ENCODE measurements at places on chromosomes 5 and 9.

GRCh38 chr5:166768536-166768935 is 1522.9 kb upstream of the WWC1 start:
- DNase-seq, result no peak

GRCh38 chr9:127347831-127348776 is 48.9 kb upstream of the SLC2A8 start:
- peak; percentile 53 for DNase-seq

DNA sequence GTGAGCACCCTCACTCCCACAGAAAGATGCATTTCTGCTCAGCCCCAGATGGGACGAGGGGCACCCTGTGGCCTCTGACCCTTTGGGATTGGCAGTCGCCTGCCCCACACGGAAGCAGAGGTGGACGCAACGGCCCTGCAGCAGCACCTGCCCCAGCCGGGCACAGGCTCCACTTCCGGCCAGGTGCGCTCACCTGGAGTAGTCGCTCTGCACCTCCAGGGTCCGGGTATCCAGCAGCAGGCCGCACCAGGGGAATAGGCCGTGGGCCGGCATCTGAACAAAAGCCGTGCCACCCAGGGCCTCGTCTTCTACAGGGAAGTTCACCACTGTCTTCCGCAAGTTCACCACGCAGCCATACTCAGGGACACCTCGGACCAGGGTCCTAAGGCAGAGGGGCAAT is 30.7 kb downstream of the TERT start:
- no peak for DNase-seq

- DNase-seq, result no peak
These were observed 2.3 kb upstream of the CD274 start for GRCh38 chr9:5448016-5448415.

GRCh38 chr5:158344376-158344775 is 485.4 kb upstream of the CLINT1 start:
- no peak for DNase-seq

DNA sequence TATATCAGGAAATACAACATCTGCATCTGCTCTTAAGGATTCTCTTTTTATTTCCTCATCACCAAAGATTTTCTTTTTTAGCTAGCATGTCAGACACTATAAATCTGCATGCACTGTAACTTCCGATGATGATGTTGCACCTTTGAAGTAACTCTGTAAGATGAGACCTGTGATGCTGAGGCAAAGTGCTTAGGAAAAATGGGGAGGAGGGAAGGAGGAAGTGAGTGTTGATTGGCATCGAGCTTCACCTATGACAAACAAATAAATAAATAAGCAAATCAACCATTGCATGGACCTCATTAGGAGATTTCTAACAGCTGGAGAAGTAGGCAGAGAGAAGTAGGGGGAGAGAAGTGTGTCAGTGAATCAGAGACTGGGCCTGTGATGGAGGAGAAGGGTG is 52.6 kb downstream of the ENC1 start:
- peak; percentile 18 for DNase-seq

DNA sequence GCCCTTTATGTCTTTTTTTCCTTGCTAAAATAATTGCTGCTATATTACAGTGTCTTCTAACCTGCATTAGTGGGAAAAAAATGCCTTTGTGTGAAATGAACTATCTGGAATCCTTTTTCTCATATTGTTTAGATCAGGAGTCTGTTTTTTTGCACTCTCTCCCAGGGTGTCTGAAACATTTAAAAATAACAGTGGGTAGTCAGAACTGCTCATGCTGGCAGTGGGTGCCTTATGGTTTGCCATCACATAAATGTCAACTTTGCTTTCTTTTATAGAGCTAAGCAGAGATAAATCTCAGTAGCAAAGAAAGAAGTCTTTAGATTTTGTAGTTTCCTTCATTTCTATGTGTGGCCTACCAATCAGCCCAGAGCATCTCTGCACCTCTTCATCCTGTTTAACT is 347.8 kb upstream of the RGMB start:
- no peak for DNase-seq

DNA sequence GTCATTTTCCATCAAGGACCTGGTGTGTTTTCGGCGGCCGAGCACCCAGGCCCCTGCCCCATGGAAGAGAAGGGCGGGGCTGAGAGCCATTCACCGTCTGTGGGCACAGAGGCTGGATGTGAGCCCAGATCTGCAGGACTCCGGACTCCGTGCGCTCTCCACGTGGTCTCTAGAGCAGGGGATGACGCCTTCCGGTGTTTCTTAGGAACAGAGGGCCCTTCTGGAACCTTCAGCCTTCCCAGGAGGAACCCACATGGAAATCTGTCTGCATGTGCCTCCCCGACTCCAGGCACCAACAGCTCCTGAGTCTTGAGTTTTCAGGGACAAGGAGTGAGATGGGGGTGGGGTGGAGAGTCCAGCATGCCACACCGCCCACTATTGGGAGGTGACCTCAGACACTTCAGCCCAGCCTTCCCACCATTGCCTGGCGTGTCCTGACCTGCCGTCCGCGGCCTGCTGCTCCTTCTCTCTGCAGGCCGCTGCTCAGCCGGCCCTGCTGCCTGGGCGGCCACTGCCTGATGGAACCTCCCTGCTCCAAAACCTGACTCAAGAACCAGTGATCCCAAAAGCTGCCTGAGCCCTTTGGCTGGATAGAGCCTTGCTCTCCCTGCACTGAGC is 2.4 kb upstream of the RXRA start:
- peak; percentile 32 for DNase-seq

DNA sequence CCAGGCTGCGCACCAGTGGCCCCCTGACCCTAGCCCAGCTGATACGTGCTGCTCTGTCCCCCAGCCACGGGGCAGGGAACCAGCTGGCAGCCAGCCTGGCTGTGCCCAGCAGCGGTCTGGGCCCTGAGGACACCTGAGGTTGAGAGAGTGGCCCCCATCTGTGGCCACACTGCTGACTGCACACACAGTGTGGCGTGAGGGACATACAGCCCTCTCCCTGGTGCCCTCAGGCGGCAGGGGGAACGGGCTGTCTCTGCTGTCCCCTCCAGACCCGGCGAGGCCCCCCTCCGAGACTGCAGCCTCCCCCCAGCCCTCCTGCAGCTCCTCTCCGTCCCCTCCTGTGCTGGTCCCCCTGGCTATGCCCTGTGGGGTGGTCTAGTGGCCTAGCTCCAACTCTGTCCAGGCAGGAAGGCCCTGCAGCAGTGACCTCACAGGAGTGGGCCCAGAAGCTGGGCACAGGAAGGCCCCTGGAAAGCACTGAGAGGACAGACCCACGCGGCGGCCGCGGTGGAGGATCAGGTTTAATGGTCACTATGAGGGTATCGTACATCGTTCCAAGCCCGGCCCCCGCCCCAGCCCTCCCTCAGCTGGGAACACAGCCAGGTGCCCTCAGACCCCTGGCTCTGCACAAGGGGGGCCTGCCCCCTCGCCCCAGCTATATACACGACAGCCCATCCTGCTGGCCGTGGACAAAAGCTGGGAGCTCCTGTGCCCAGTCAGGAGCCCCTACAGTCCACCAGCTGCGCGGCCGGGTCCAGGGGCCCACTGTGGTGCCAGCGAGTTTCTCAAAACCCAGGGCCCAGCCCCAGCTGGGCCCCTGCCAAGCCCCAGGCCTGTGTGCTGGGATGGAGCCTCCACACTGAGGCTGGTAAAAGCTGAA is 6.8 kb upstream of the ENTPD8 start:
- no peak for DNase-seq

GRCh38 chr9:11319538-11319937 is 706.7 kb upstream of the PTPRD start:
- DNase-seq, result peak; percentile 79

DNA sequence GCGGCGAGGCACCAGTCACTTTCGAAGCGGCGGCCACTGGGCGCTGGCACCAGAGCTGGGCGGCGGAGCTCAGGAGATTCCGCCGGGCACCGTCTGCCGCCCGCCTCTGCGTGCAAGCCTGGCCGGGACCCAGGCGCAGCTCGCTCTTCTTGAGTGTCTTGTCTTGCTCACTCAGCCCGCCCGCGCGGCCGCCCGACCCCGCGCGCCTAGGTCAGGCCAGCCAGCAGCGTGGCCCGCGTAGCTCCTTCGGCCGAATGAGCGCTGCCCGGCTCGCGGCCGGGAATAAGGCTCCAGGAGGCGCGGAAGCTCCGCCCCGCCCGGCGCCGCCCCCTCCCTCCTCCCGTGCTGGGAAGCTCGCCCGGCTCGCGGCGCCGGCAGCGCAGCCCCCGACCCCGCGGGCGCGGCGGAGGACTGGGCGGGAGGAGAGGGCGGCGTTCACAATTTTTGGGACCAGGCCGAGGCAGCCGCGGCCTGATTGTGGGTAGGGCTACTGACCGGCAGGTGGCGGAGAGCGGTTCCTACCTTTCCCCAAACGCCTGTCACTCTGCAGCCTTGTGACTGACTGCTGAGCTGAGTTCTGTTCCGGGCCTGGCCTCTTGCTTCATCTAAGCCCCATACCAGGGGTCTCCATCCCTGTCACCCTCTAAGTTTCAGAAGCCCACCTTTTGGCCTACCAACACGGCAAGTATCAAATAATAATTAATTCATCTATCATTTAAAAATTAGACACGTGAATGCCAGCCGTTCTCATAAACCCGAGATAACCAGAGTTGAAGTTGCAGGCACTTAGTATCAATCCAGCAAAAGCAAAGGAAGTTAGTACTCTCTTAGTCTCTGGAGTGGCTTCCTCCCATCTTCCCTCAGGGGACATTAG is at the start of gene HBEGF:
Gene HBEGF, minus strand, starts transcription at position 256 of the 874 bp plus-strand sequence. CDS start 275 bp downstream, outside the sequence.
- DNase-seq, result peak; percentile 91

GRCh38 chr5:172666251-172666650 is 25.2 kb downstream of the NEURL1B start:
- no peak for DNase-seq

DNA sequence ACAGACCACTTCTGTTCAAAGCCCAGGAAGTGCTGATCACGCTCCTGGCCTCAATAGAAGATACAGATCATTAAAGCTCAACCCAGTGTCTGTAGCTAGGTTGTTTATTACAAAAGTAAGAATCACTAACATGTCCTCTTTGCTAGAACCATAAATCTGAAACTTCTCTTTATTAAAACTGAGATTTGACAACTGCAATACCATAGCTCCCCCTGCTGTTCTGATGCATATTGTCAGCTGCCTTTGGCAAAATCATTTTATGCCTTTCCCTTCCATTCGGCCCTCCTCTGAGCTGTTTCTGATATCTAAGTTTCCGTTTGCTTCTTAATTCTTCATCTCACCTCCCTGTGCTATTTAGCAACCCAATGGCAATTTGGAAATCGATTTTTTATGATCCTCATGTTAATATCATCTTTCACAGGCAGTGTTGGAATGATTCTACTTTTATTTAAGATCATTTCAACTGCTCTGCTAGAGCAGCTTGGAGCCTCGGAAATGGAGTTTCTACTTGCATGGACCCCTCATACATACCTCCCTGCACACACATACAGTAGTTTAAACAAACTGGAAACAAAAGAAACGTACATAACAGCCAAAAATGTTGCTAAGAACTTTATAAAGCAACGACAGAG is 998.8 kb downstream of the MAT2B start:
- DNase-seq, result peak; percentile 83

DNA sequence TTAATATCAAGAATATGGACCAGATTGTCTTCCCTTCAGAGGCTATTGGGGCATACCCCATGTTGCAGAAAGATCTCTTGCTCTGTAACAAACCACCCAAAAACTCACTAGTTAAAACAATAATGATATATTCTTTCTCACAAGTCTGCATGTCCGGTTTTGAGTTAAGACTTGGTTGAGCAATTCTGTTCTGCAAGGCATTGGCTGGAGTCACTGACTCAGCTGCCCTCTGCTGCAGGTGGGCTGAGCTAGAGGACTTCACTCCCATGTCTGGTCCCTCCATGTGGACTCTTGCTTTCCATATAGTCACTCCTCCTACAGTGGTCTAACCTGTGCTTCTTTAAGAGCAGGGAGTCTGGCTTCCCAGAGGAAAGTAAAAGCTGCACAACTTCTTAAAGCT is 73.4 kb downstream of the ESM1 start:
- DNase-seq, result no peak

DNA sequence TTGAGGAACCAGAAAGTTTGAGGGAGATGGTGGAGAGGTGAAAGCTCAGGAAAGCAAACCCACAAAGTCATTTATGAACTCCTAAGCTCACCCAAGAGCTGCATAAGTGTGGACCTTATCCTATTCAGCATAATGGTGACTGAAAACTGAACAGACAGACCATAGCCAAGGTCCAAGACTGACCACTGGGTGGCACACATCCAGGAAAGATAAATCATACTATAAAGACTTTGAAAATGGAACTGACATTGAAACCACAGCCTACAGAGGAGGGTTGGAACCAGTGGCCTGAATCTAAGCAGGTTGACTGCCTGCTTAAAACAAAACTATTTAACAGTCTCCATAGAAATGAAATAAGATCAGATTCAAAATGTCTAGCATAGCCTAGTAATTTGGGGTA is 121.0 kb upstream of the RGS7BP start:
- DNase-seq, result peak; percentile 72

DNA sequence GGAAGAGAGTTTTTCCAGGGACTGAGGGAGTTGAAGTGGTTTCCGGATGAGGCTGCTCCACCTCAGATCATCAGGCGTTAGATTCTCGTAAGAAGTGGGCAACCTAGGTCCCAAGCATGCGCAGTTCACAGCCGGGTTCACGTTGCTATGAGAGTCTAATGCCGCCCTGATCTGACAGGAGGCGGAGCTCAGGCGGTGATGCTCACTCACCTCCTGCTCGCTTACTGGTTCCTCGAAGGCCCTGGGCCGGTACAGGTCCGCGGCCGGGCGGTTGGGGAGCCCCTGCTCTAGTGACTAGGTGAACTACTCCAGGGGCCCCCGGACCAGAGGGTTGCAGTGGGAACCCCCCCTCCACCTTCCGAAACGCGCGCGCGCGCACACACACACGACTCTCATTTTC is 997 bp upstream of the RNF130 start:
- DNase-seq, result no peak

GRCh38 chr9:86315078-86315477 is 32.7 kb upstream of the ISCA1 start:
- DNase-seq, result no peak

GRCh38 chr5:3325201-3325971 is 270.2 kb upstream of the IRX1 start:
- DNase-seq, result no peak

GRCh38 chr5:3607541-3608181 is 12.0 kb downstream of the IRX1 start:
- DNase-seq, result no peak

DNA sequence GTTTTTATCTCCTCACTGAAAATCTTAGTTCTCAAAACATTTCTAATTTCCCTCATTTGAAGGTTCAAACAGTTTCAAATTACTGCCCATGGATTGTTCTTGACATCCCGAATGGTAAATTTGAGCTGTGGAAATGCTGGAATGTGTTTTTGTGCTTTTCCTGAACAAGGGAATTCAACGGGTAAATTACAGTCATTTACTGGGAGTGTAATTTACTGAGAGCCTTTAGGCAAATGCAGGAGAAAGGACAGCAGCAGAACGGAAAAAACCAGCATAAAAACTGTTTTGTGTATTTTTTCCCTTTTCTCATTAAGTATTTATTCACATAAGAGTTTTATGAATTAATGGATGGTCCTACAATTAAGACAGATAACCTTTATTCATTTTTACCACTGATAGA is 139.2 kb downstream of the PBX3 start:
- peak; percentile 81 for DNase-seq

- DNase-seq, result peak; percentile 90
These were observed 278.4 kb downstream of the NSG2 start for GRCh38 chr5:174323878-174324281.

DNA sequence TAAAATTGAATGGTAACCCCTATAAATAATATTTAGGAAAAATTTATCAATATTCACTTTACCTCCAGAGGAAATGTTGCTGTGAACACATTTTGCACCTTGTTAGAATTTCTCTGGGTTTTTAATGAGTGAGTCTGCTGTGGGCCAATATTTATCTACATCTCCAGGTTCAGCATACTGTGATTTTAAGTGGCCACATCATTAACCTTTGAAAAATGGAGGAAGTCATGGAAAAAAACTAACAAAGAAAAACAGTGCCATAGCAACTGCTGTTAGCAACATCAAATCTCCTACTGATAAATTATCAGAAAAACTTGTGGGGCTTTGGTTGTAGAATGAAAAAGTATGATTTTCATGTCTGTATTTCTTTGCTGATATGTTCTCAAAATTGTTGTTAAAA is 55.0 kb downstream of the CD180 start:
- peak; percentile 57 for DNase-seq

Measured in NCI-H69 (cell line).